ENCODE measurements at places on chromosomes 12 and 14.

DNA sequence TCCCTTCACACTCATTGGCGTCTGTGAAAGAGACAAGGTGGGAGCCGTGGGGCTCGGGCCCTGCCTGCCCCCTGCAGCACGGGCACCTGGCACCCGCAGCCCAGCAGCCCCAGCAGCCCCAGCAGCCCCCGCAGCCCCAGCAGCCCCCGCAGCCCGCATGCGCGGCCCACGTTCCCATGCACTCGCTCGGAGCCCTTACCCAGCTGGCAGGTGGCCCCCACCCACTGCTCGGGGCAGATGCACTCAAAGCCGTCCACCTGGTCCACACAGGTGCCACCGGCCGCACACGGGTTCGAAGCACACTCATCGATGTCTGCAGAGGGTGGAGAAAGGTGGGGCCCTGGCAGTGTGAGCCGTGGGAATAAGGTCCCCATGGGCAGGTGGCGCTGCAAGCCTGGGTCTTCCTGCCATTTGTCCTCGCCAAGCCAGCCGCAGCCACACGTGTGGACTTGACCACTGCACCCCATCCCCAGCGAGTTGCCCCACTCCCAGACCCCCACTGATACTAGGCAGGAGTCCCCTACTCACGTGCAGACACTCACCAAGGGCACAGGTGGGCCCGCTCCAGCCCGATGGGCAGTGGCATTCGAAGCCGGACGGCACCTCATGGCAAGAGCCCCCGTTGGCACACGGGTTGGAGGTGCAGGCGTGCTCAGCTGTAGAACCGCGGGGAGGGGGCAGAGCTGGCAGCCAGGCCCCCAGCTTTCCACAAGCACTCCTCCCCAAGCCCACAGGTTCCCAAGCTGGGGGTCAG is 17.3 kb downstream of the JAG2 start:
- no peaks in the 10 kb centered on the region for H3K4me1 ChIP-seq
- H3K27me3 ChIP-seq = no peaks in the 10 kb centered on the region
- no peak overlapping the region for H3K27ac ChIP-seq
- no peak for DNase-seq

- H3K27me3 ChIP-seq = no peaks in the 10 kb centered on the region
- DNase-seq = no peak
- H3K27ac ChIP-seq = no peak within 1 kb of the TSS
- no peaks in the 10 kb centered on the region for H3K4me1 ChIP-seq
These were observed at the start of gene FAM181A for GRCh38 chr14:93926873-93927799. Gene FAM181A (plus strand): TSS chr14:93927344. CDS start chr14:93928286, 942 bp downstream.

DNA sequence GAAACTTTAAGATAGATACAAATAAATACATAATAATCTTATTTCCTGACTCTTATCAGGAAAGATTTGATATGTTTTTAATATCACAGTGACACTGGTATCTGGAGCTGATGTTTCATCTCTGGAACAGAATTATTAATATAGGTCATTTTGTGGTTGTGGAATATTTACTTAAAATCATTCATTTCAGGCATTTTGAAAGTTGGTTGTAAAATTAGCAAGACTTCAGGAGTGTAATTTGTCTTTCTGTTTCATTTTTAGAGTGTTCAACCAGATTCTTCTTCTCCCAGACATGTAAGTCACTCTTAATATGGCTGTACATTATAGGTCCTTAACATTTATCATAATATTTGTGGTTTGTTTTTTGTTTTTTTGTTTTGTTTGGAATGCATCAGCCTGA is 115.7 kb downstream of the PCNX1 start:
- H3K4me3 ChIP-seq = no peak overlapping the region
- H3K4me1 ChIP-seq = no peaks in the 10 kb centered on the region
- no peaks in the 10 kb centered on the region for H3K27me3 ChIP-seq

- no peaks in the 10 kb centered on the region for H3K4me1 ChIP-seq
- no peak for DNase-seq
- no peak overlapping the region for H3K4me3 ChIP-seq
- H3K27me3 ChIP-seq = no peaks in the 10 kb centered on the region
- H3K36me3 ChIP-seq = no peaks in the 10 kb centered on the region
- H3K27ac ChIP-seq = peak overlapping the region; percentile 53
These were observed 17.5 kb downstream of the PNMA1 start for GRCh38 chr14:73696466-73697400.

GRCh38 chr12:5817246-5817645 is 127.8 kb downstream of the ANO2 start:
- no peak overlapping the region for H3K27ac ChIP-seq
- no peaks in the 10 kb centered on the region for H3K36me3 ChIP-seq
- no peak overlapping the region for H3K4me3 ChIP-seq
- no peaks in the 10 kb centered on the region for H3K4me1 ChIP-seq
- no peak for DNase-seq

DNA sequence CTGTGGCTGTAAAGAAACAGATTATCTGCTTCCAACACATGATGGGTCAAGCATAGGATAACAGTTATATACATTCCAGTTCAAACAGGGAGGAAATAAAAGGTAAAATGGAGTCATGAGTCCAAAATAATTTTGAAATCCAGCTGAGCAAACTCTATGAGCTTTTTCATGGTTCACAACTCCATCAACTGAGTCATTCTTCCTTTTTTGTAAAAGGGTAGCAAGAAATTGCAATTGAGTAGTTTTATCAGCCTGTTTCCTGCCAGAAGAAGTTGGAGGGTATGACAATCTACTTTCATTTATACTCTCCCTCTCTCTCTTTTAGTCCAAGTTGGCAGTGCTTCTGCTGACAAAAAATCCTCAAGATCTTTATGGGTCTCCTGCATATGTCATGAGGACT is 95.6 kb downstream of the CPNE8 start:
- no peaks in the 10 kb centered on the region for H3K27me3 ChIP-seq
- DNase-seq = no peak
- H3K27ac ChIP-seq = no peak overlapping the region
- peaks cover 7% of the 10 kb centered on the region for H3K36me3 ChIP-seq
- H3K4me3 ChIP-seq = no peak overlapping the region
- H3K4me1 ChIP-seq = no peaks in the 10 kb centered on the region
